Activated T-helper 1 cell treated with Interleukin-2 at 50 U/mL for 16 hours (primary cell): ENCODE measurements at places on chromosomes 4 and X.

- no peak for DNase-seq
Observed at GRCh38 chrX:19342331-19342906, 1.3 kb upstream of the PDHA1 start.

DNA sequence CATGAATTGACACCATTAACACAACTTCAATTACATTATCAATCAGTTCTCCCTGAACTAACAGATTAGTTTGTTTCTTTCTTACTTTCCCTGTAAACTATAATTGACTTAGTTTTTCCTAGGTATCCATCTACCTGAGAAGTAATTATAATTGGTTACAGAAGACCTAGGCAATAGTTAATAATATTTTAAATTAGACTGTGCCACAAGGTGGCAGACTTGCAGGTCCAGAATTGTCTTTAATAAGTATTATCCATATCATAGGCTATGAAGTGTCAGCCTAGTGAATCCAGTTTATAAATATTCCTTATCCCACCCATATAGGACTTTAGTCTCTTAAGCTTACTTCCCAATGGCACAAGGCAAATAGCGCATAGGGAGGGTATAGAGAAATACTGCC, 48.9 kb upstream of the FAM47B start:
- DNase-seq: no peak

GRCh38 chr4:86959588-86960500, 25.0 kb downstream of the AFF1 start:
- DNase-seq: no peak

GRCh38 chr4:83272900-83273299, 11.7 kb downstream of the COQ2 start:
- no peak for DNase-seq

DNA sequence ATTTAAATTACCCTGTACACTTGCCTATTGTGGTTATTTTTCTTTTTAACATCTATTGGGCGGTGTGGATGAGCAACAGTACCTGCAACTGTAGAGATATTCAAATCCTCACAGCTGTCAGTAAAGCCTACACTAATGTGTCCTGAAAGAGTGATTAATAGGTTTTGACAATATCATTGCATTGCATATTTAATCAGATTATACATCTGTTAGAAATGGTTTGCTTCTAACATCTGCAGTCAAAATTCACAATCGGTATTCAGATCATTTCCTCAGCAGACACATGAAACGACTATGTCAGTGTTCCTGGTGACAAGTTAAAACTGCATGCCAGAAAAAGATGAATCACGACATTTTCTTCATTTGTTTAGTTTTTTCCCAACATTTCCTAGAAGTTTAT, 254.6 kb upstream of the EPHA5 start:
- DNase-seq: no peak

DNA sequence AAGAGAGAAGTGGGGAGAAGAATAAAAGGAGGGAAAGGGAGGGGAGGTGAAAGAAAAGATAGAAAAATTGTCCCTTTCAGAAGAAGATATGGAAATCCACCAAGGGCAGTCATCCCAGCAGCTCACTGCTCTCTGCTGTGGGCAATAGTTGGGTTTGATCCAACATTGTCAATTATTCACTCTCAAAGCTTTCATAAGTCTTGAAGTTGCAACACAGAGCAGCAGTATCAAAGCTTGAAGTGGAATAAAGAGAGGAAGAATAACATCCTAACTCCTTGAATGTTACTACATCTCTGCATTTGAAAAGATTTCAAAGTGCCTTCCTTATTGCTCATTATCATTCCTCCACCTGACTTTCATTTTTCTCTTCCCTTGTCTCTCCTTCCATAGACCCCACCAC, 62.3 kb upstream of the HHIP start:
- no peak for DNase-seq

- DNase-seq: no peak
Observed at GRCh38 chr4:144304025-144304424, 163.5 kb upstream of the GYPA start.

- DNase-seq: no peak
Observed at GRCh38 chr4:170758988-170759387, 669.2 kb upstream of the AADAT start.

DNA sequence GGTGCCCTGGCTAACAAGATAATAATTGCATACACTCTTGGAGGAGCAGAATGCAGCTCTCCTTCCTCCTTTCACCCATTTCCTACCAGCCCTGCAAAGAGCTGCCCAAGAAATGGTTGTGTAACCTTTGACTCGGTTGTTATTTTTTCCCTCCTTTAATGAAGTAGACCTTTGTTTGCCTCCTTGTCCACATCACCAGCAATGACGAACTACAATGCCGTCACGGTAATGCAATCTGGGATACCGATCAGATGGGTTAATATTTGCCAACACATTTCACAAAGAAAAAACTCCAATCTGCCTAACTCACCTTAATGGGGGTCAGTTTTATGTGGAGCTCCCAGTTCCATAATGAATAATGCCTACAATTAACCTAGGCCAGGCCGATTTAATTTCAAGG, 32.0 kb downstream of the GPRIN3 start:
- no peak for DNase-seq

DNA sequence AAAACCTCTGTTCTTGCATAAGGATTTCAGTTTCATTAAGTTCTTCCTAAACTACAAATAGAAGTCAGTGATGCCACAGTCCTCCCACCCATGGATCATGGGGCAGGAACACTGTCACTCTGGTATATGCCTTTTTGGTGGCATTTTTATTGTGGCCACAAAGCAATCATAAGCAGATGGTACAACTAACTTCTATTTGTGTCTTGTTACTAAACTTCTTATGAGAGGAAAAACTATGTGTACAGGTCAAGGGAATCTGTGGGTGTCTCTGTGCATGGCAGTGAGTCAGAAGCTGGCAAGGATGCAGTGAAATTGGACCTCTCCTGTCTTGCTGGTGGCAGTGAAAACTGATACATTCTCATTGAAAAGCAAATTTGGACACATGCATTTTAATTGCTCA, 245.0 kb upstream of the GPC4 start:
- DNase-seq: no peak

- no peak for DNase-seq
Observed at GRCh38 chr4:74109870-74110605, 11.0 kb upstream of the CXCL2 start.

DNA sequence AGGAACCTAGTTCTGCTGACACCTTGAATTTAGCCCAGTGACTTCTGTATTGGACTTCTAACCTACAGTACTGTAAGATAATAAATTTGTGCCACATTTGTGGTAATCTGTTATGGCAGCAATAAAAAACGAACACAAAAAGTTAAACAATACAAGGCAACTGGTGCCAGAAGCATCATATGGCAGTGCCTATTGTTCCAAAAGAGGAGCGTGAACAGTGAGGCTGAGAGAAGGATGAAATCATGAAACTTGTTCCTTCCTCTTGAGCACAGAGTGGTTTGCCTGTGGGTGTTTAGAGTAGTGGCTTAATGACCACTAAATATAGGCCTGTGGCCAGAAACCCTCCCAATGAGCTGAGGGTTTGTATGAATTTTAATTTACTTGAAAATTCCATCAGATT, 69.7 kb upstream of the PGRMC2 start:
- no peak for DNase-seq

DNA sequence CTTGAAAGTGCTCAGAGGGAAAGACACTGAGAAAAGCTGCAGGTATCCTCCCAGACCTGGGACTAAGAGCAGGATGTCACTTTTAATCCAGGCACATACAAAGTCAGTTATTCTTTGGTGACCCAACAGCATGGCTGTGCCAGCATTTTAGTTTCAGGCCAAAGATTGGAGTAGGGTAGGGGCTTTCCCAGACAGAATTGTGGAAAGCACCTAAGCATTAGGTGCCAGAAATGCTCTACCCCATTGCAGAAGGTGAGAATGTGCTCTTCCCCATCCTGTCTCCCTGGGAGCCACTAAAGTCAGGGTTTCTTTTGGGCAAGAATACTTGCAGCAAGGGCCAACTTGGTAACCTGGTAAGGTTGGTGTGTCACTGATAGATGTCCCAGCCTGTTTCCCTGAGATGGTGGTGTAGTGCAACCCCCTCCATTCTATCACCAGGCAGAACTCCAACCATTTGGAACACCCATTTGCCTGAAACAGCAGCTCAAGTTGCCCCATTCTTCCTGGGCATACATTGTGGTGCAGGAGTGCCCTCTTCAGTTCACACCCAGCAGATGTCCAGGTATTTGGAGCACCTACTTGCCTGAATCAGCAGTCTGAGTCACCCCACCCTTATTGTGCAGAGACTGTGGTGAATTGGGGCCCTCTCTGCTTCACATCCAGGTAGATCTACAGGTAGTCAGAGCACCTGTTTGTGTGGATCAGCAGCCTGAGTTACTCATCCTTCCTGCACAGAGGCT, 183.5 kb downstream of the ZC4H2 start:
- no peak for DNase-seq

- no peak for DNase-seq
Observed at GRCh38 chr4:5292101-5292500, 240.8 kb downstream of the STK32B start.
